ENCODE measurements at places on chromosomes 12 and 14. TPM values are rescaled to one million over a fixed set of nuclear protein-coding genes. Genes with fewer than 3 reads are reported as not detected.

The KLRF1 gene
- 0.23 TPM for polyA plus RNA-seq

The UTP20 gene
- polyA plus RNA-seq: 11.8 TPM

The KRT74 gene
- polyA plus RNA-seq: not detected

GRCh38 chr14:98931911-98932310 lies 340.1 kb downstream of the BCL11B start:
- DNase-seq: no peak

- no peak for DNase-seq
These were observed 1012.5 kb upstream of the TMEM132C start for GRCh38 chr12:127254420-127254955.

GRCh38 chr12:68271346-68271745 lies 17.9 kb upstream of the IL22 start:
- no peak for DNase-seq

- DNase-seq: no peak
These were observed 26.9 kb downstream of the NRXN3 start for GRCh38 chr14:78197051-78197450.

- no peak for DNase-seq
These were observed 11.2 kb upstream of the LRIG3 start for GRCh38 chr12:58931518-58931917.

DNA sequence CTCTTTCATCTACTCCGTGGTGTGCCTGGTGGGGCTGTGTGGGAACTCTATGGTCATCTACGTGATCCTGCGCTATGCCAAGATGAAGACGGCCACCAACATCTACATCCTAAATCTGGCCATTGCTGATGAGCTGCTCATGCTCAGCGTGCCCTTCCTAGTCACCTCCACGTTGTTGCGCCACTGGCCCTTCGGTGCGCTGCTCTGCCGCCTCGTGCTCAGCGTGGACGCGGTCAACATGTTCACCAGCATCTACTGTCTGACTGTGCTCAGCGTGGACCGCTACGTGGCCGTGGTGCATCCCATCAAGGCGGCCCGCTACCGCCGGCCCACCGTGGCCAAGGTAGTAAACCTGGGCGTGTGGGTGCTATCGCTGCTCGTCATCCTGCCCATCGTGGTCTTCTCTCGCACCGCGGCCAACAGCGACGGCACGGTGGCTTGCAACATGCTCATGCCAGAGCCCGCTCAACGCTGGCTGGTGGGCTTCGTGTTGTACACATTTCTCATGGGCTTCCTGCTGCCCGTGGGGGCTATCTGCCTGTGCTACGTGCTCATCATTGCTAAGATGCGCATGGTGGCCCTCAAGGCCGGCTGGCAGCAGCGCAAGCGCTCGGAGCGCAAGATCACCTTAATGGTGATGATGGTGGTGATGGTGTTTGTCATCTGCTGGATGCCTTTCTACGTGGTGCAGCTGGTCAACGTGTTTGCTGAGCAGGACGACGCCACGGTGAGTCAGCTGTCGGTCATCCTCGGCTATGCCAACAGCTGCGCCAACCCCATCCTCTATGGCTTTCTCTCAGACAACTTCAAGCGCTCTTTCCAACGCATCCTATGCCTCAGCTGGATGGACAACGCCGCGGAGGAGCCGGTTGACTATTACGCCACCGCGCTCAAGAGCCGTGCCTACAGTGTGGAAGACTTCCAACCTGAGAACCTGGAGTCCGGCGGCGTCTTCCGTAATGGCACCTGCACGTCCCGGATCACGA lies 2.2 kb downstream of the SSTR1 start:
- no peak for DNase-seq

DNA sequence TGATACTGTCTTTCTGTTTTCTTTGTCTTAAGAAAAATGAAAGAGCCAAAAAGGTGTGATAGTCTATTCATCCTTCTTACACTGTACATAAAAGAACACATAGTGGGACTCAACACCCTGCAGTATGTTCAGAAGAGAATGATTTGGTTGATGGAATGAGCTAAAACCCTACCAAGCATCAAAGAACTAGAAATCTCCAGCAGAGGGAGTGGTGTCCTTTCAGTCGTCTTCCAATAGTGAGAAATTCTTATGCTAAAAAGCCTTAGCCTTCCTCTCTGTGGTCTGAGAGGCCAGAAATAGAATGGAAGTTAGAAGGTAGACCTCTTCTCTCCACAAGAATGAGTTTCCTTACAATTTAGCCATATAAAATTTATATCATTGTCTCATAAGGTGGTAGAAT lies 393.4 kb upstream of the SEL1L start:
- no peak for DNase-seq

- DNase-seq: no peak
These were observed 8.7 kb downstream of the RFC5 start for GRCh38 chr12:118025168-118025567.

DNA sequence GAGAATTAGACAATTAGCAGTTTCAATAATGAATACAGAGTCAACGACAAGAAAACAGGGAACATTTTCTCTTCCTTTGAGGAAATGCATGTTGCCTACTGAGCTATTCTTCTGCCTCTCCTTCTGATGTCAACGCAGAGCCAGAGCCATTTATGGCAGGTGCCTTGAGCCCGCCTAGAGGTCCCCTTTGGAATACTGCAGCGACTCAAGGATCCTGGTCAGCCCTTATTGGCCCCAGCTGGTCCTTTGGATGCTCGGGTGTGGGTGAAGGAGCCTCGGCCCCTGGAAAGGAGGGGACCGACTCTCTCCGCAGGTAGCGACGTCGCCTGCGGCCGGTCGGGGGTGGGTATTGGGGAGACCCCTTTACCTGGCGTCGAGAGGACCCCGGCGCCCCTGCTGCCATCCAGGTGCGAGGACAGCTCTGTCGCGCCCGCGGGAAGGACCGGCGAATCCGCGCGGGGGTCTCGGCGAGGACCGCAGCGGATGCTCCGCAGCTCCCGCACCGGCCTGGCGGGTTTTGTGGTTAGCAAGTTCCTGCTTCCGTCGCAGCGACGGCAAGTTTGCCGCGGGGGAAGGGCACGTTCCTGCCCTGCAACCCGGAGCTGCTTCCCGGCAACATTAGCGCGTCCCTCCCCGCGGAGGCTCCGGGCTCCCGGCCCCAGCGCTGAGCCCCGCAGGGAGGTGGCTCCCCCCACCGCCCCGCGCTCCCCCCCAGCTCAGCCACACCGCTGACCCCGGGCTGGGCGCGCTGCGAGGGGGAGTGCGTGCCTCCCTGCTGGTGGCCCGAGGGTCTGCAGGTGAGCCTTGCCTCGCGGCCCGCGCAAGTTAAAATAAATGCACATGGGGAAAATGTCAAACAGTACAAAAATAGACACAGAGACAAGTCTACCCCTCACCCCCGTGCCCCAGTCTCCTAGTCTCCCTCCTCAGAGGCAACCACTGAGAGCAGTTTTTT lies at the start of gene MANSC1:
MANSC1 (minus strand) TSS at position 532 of the 955 bp plus-strand sequence. CDS start 6,928 bp downstream, outside the sequence.
- peak; percentile 54 for DNase-seq

GRCh38 chr12:15714256-15714655 lies 74.9 kb downstream of the EPS8 start:
- no peak for DNase-seq

GRCh38 chr14:104658325-104658712 lies 31.1 kb upstream of the INF2 start:
- no peak for DNase-seq

- DNase-seq: no peak
These were observed 40.2 kb downstream of the CCNK start for GRCh38 chr14:99521176-99522024.

DNA sequence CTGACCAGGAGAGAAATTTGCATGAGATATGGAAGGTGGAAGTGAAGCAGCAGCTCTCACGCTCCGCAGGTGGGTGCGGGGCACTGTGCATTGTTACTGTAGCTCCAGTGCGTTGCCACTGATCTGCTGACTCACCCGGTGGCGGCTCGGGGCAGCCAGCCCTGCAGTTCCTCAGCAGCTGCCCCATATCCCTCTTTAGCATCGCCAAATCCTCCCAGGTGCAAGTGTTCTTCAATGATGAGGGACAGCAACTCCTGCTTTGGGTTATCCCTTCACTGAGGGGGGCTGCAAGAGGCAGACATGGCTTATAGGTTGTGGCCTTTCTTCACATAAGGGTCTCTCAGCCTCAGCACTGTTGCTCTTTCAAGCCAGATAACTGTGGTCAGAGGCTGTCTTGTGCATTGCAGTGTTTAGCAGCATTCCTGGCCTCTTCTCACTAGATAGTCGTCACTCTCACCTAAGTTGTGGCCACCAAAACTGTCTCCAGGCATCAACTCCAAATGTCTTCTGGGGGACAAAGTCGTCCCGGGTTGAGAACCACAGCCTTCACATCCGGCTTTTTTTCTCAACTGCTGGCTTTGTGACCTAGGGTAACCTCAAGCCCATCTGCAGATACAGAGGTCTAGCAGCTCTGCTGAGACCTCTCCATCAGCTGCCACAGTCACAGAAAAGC lies 180.8 kb downstream of the EFCAB11 start:
- no peak for DNase-seq

DNA sequence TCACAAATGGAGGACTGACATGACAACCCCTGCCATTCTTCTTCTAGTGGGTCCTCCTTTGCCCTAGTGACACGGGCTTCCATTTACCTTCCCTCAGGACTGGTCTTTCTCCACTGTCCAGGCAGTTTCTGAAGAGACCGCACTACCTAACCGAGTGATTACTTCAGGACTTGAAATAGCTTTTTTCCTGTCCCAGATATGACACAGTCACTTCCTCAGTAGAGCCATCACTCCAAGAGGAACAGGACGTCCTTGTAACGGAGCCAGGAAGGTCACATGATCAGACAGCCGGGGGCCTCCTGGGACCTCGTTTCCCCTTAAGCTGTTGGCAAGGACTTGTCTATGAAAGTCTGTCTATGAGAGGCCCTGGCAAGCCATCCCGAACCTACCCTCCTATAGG lies 62.3 kb downstream of the FOS start:
- peak; percentile 55 for DNase-seq
